ENCODE measurements at places on chromosomes 6 and 20. TPM values are rescaled to one million over a fixed set of nuclear protein-coding genes. Genes with fewer than 3 reads are reported as not detected.
A peak's percentile ranks its signal among the peaks of the same experiment; 100 is the strongest.

DNA sequence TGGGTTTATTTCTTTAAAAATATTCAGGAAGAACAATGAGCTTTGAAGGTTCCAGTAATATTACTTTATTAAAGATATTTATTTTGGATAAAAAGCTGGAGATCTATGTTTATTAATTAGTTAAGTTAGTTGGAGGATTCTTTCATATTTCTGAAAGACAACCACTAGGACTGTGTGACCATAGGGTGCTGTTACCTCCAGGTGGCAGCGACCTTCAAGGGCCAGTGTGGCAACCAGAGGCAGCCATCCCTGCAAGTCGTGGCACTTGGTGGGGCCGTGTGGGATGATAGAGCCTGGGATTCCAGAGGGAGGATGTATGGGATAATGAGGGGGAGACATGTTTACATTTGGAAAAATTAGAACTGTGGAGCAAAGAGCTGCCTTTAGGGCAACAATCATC is 95.5 kb upstream of the SCP2D1 start:
- DNase-seq: no peak

The RGS17 gene
- polyA plus RNA-seq: 3.6 TPM

- DNase-seq: no peak
Measured at GRCh38 chr6:30726506-30727413, 6.6 kb downstream of the TUBB start.

GRCh38 chr6:71157345-71157744 is 131.3 kb upstream of the OGFRL1 start:
- DNase-seq: no peak

- no peak for DNase-seq
Measured at GRCh38 chr6:110329348-110329713, 28.8 kb downstream of the METTL24 start.

DNA sequence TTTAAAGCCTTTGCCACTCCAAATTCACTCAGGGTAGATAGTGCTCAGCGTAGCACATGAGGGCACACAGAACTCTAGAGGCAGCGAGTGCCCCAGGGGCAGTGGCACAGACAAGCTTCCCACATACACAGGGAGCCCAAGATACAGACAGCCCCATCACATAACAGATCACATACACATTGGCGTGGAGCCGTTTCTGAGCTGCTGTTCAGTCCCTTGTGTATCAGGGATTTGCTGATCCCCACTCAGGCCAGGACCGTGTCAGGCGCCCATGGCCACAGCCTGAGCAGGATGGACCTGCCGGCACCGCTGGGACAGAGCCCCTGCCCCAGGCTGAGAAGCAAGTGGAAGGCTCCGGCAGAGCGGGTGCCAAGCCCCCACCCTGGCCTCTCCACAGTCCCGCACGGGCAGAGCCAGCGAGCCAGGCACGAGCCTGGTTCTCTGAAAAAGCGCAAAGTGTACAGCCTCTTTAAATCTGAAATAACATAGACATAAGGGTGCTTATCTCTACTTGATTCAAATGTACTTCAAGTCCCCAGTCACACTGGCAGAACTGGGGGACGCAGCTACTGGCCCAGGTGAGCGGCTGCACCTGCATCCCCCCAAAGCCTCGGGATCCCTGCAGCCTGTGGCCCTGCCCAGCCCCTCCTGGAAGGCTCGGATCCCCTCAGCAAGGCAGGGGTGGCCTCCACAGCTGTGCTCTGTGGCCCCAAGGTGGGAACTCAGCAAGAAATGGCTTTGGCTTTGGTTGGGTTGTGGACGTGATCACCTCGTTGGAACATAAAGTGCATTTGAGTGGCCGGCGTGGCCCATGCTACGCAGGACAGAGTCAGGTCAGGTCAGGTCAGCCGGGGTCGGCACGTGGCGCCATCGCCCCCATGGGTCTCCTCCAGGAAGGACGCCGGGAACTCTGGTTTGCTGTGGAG is 231.3 kb downstream of the ERMARD start:
- DNase-seq: no peak

GRCh38 chr20:2101057-2101864 is at the start of gene STK35:
STK35 (plus strand) TSS chr20:2101827; CDS start chr20:2101882, 55 bp downstream.
- DNase-seq: no peak

GRCh38 chr6:43226192-43226851 is 3.0 kb downstream of the DNPH1 start:
- no peak for DNase-seq

The RAMACL gene
- 0.40 TPM for polyA plus RNA-seq

The RBM24 gene
- 3.1 TPM for polyA plus RNA-seq

The SNX21 gene
- polyA plus RNA-seq: 19.6 TPM

DNA sequence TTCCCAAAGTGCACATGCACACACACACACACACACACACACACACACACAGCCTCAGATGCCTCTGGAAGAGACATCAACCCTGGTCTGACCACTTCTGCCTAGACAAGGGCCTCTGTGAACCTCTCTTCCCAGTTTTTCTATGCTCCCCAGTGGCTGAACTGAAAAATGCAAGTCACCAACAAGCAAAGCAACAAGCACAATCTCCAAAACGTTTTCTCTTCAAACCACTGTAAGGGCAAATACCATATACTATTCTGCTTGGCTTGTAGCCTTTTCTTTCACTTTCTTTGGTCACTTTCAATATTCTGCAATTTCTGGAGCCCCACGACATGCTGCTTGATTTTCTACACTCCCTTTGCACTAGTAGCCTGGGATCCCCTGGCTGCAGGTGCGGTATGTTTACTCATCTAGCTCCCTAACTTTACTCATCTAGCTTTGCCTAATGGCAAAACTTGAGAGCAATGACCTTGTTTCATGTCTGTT is 121.4 kb upstream of the DST start:
- DNase-seq: no peak

The RALY gene
- polyA plus RNA-seq: 216 TPM

DNA sequence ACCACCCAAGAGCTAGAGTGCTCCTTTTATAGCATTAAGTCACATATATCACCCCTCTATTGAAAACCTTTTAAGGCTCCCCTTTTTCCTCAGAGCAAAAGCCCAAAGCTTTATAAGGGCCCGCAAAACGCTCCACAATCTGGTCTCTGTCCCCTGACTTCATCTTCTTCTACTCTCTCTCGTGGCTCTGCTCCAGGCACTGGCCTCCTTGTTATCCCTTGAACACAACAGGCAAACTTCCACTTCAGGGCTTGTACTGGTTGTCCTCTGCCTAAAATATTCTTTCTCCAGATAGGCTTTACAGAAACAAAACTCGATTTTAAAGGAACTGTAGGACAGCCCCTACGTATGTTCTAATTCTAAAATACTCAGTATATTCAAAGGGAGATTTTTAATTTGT is 44.0 kb upstream of the SPDEF start:
- no peak for DNase-seq

GRCh38 chr6:47787620-47788497 is 6.0 kb downstream of the OPN5 start:
- peak; percentile 51 for DNase-seq

DNA sequence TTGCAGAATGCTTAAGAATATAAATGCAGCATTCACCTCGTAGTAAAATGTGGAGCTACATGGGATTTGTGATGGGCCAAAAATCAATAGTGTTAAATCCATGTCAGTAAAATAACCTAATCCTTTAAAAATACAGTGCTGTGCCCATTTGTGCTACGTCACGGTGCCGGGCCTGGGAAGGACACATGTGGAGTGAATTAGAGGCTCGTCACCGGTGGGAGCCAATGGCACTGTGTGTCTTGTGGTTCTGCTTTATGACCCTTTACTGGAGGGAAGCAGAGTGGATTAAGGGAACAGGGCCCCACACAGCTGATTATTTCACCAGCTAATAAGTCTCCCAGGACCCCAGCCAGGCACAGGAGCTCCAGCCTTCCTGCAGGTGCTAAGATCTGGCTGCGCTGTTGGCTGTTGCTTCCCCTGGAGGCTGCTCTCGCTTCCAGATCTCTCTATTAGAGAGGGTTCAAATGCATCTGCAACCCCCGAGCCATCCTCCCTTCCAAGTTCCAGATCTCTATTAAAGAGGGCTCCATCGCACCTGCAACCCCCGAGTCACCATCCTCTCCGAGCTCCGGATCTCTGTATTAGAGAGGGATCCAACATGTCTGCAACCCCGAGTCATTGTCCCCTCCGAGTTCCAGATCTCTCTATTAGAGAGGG is 405.8 kb downstream of the CDH4 start:
- no peak for DNase-seq

DNA sequence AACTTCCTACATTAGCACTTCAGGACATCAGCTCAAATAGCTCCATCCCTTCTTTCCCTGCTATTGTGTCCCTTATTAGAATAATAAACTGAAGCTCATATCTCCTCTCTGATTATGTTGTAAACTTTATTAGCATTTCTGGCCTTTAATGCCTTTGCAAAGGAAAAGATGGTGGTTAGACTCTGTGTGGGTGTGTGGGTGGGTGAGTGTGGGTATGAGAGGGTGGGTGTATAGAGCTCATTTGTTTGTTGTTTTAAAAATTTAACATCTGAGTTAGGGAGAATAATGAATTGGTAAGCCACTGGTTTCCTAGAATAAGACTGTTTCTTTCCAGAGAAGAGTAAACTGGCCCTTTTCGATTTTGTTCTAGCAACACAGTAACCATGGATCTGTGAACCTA is 70.6 kb upstream of the L3MBTL3 start:
- DNase-seq: no peak

DNA sequence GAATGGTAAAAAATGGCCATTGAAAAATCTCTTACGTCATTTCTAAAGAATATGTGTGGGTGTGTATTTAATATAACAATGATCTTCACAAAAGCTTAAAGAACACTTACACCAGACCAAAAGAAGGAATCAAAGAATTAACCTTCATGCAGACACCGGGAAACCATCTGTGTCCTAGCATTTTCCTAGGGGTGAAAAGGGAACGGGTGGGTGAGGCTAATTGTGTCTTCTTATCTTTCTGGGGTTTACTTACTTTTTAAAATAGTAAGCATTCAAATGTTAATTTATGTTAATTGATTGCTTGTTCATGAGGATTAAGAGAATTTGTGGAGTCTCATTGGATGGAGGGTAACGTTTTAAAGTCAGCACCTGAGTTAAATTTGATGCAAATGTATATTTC is 47.5 kb downstream of the BMP2 start:
- DNase-seq: no peak

DNA sequence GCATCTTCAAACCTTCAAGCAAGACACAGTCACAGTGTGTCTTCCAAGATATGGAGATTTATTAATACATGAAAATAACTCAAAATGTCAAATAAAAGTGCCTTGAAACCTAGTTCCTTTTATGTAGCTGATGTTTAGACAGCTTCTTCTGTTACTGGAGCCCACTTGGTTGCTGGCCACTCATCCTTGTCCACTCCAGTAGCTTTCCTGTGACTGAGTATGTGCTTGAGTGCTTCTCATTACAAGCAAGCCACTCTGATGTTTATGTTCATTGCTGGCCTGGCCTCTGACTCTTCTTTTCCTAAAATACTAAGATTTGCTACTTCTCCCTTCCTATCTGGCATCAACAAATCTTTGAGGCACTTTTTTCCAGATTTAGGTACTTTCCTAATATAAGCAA is 545.2 kb upstream of the MAN1A1 start:
- DNase-seq: no peak

GRCh38 chr6:35426074-35426473 is 26.1 kb upstream of the FANCE start:
- no peak for DNase-seq

GRCh38 chr20:47600967-47601547 is 99.4 kb downstream of the NCOA3 start:
- DNase-seq: no peak

- no peak for DNase-seq
Measured at GRCh38 chr6:135651964-135652755, 154.6 kb upstream of the AHI1 start.

GRCh38 chr6:121540210-121540609 is 104.8 kb downstream of the GJA1 start:
- no peak for DNase-seq

The SLC22A1 gene
- 0.54 TPM for polyA plus RNA-seq

GRCh38 chr6:38367231-38367630 is 272.5 kb downstream of the BTBD9 start:
- no peak for DNase-seq

Measured in right lung (tissue), 10 donors.